Ecto neural progenitor cell (in vitro differentiated cells): ENCODE measurements at places on chromosomes 12 and 14.

- no peak for DNase-seq
Measured at GRCh38 chr12:56629459-56630179, 507 bp downstream of the BAZ2A start.

DNA sequence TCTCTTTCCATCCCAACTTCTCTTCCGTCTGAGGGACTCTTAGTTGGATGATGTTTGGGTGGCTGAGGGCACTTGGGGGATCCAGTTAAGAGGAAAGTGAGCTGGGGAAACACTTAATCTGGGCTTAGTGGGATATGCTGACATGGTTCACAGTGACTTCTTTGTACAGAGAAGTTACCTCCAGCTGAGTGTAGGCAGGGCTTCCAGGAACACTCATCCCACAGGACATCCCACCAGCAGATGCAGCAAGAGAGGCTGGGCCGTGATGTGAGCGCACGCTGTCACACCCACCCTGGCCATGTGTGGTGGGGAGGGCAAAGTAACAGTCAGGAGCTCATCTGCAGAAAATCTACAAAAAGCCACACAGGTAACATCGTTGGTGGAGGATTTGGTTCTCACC lies 832 bp upstream of the CACNA2D4 start:
- peak; percentile 52 for DNase-seq

DNA sequence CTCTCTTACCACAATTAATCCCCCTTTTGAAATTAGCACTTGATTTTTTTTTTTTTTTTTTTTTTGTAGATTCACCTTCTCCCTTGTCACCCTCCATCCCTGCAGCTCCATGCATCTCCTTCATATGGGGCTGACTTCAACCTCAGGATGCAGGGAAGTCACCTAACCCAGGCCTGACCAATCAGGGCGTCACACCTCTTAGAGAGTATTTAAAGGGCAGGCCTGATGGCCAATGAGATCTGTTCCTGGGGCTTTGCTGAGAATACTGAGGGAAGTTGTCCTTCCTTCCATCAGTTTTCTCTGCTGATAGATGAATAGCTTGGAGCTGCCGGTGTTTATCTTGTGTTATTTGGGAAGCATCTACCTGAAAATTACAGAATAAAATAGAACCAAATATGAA lies 1104.7 kb upstream of the TMEM132C start:
- DNase-seq: peak; percentile 49

GRCh38 chr12:6466184-6466573 lies 4.3 kb downstream of the VAMP1 start:
- DNase-seq: no peak
